LNCaP clone FGC (cell line): ENCODE measurements at places on chromosomes 5 and 9.

GRCh38 chr9:83656032-83656680, 33.2 kb downstream of the IDNK start:
- DNase-seq = no peak

GRCh38 chr9:71704796-71705195, 63.5 kb downstream of the CEMIP2 start:
- DNase-seq = no peak

DNA sequence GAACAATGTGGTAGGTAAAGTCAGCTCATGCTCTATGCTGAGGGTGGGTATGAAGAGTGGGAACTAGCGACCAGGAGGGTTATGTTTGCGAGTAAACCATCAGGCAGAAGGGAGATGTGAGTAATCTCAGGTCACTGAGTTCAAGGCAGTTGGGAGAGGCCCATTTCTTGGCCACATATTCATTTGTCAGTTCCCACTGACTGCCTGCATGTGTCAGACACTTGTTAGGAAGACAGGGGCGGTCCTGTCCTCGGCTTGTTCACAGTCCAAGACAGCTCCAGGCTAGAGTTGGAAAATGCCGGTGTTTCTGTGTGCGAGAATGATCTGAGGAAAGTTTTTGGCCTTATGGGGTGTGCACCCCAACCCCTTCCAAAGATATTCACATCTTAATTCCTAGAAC, 48.6 kb upstream of the GDNF start:
- no peak for DNase-seq

- DNase-seq = no peak
These were observed 126.3 kb upstream of the IRX4 start for GRCh38 chr5:2008851-2009629.

GRCh38 chr5:11528720-11529119, 375.5 kb downstream of the CTNND2 start:
- DNase-seq = no peak

DNA sequence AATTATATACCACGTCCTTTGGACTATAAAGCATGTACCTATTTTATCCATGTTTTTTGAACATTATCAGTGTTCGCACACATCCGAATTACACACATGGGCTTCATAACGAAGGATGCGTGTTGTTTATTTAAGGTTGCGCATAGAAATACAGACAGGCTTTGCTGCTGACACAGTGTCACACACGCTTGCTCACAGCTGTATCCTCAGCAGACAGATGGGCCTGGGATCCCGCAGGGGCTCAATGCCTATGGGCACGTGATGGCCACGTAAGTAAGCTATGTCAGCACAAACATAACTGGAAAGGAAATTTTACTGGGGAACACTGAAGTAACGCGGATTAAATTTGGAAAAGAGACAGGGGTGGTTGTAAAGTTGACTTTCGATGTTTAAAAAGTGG, 76.6 kb downstream of the OTULIN start:
- DNase-seq = no peak

DNA sequence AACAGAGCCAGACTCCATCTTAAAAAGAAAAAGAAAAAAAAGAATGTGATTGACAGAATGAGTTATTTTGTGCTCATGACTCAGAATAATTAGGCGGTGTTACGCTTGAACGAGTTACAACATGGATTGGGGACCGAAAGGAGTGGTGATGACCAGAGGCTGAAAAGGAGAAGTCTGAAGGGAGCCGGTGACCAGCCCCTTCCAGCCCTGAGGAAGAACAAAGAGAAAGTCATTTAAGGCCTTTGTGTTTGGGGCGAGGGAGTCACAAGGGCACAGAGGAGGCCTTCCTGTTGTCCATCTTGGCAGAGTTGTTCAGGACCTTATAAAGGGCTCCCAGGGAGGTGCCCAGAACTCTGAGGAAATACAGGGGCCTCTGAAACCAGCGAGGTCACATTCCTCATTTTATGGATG, 131.6 kb downstream of the GOLPH3 start:
- no peak for DNase-seq

DNA sequence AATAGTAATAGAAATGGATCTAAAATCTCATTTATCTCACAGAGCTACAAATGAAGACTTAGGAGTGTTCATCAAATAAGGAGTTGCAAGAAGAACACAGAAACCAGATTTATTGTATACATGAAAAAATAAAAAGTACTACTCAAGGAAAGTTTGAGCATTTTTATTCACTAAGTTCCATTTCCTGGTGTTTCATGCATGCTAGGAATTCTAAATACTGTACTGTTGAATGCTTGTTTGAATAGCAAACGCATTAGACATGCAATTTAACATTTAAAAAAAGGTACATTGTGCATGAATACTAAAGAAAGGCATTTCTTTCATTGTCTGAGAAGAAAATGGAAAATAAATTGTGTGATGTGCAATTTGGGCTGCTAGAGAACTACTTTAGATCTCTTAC, 52.1 kb downstream of the C6 start:
- DNase-seq = no peak

- no peak for DNase-seq
These were observed 35.6 kb upstream of the ATP6V1G1 start for GRCh38 chr9:114551750-114552685.

DNA sequence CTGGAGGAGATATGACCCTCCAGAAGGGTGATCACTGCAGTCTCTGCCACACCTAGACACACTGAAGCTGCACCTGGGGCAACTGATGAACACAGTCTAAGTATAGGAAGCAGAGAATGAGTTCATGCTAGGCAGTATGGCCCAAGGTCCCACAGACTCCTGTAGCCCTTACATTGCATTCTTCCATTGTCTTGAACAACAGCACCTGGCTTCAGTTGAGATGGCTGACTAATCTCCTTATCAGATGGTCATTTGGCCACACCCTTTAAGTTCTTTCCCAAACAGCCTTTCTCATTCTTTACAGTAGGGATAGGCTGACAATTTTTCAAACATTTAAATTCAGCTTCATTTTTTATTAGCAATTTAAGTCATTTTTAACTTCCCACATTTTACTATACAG, 23.1 kb downstream of the CENPK start:
- no peak for DNase-seq

DNA sequence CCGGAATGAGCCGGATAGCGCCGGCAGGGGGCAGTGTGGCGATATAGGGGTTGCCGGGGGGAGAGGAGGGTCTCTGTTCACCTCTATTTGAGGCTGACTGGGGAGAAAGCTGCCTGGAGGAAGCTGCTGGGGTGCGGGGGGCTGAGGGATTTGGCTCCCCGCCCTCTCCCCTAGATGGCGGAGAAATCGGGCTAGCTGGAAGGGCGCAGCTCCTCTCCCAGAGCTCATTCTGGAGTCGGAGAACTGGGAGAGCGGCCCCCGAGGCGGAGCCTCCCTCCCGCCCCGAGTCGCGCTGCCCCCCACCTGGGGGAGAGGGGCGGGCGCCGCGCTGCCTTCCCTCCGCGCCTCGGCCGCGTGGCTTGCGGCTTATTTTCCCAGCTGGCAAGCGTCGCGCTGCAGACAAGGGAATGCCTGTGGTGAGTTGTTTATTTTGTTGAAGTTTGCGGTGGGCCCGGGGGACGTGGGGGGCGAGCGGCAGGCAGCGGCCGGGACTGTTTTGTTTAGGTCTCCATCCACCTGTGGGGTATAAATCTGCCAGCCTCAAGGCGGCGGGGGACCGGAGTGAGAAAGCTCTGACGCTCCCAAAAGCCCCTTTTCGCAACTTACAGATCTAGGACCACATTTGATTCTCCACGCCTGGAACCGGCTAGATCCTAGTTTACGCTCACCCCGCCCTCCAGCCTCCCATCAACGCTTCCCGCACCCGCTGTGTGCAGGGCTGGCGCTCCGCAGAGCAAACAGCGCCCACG, 4.1 kb upstream of the RGMB start:
- DNase-seq = no peak

DNA sequence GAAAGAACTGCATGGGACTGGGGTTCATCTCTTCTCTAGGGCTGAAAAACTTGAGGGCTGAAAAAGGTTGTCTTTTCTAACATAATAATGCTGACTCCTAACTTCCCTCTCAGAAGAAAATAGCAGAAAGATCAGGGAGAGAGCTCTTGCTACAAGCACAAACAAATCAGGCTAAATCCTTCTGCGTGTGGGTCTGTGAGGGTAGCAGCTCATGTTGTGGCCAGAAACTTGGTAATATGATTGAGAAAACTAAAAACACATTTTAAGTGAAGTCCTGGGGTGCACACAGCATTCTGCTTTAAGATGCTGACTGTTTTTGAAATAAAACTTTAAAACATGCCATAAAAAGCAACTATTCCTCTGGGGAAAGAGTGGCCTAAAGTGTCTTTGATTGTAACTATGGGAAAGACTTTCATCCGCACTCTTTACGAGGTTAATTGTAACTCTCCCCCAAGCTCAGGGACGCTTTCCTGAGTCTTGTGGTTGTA, 56.7 kb downstream of the SAXO1 start:
- DNase-seq = no peak

GRCh38 chr9:135073741-135074305, 13.6 kb upstream of the OLFM1 start:
- DNase-seq = no peak

DNA sequence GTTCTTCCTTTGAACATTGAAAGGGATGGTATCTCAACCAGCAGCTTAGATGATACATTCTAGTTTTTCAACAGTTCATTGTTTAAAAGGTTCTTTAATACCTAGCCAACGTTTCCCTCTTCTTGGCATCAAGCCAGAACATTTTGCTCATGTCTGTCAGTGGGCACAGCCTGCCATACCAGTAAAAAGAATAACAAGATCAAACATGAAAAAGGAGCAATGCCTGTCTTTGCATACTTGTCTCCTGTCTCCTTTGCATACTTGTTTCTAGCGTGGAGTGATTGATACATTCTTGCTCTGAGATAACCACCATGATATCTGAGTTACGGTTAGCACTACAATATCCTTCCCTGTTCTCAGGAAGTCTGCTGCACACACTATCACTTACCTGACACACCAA, 248.6 kb upstream of the DAPK1 start:
- no peak for DNase-seq

- no peak for DNase-seq
These were observed 39.3 kb downstream of the TTLL11 start for GRCh38 chr9:122053567-122054350.

DNA sequence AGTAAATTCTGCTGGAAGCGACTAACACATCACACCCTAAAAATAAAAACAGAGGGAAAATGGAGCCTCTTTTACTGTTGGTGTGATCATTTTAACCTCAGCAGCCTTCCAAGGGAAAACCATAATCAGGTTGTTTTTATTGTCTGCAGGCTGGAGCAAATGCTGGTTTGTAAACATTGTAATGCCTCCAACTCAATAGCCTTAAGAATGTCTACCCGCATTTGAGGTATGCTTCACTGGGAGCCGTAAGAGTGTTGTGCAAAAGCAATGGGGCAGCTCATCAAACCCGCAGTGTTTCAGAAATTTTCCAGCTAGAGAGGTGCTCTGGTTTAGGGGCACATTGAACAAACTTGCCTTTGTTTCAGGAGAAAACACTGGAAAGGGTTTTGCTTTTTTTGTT, 17.0 kb downstream of the NIM1K start:
- no peak for DNase-seq

DNA sequence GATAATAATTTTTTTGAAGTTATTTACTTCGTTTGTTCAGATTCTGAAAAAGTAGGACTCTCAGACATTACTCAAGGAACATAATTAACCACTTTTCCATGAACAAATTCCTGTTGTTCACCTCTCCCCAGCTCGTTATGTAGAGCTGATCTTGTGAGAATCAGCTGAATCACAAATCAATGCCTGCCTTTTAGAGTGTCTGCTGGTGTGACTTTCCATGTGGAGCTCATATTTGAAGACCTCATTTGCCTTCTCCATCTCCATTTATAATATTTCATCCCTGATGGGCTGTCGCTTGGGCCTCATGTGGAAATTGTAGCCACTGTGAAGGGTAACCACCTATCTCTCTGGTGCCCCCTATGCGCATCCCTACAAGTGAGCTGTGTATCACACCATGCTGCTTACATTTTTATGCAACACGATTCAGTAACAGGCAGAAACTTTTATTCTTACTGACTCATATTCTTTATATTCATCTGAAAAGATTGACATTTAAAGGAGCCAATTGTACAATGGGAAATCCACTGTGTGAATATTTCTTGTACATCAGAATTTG, 111.3 kb downstream of the STK32A start:
- DNase-seq = no peak

- no peak for DNase-seq
These were observed 49.3 kb downstream of the SPRY4 start for GRCh38 chr5:142275496-142275895.

DNA sequence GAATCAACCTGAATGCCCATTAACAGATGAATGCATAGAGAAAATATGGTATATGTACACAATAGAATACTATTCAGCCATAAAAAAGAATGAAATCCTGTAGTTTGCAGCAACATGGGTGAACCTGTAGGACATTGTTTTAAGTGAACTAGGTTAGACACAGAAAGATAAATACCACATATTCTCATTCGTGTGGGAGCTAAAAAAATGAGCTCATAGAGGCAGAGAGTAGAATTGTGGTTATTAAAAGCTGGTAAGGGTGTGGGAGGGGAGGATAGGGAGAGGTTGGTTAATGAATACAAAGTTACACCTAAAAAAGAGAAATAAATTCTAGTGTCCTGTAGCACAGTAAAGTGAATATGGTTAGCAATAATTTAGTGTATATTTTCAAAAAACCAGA, 23.5 kb downstream of the PTTG1 start:
- DNase-seq = no peak

DNA sequence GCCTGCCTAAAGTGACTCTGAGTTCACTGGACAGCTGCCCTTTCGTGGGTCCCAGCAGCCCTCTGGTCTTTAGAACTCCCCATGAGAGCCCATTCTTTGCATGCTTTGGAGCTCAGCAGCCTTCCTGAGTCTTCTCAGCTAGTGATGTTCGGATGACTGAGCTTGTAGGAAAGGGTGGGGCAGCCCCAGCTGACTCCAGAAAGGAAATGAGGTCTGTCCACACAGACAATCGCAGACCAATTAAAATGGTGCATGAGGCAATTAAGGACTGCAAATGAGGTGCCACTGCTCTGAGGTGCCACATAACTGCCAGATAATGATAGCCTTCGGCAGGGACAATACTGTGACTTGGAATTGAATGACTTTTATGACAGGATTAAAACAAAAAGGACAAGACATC, 25.4 kb upstream of the TOMM5 start:
- no peak for DNase-seq

- DNase-seq = no peak
These were observed 119.8 kb upstream of the NEK6 start for GRCh38 chr9:124137944-124138335.
